ENCODE measurements at places on chromosomes 3 and 15.
A peak's percentile ranks its signal among the peaks of the same experiment; 100 is the strongest.

DNA sequence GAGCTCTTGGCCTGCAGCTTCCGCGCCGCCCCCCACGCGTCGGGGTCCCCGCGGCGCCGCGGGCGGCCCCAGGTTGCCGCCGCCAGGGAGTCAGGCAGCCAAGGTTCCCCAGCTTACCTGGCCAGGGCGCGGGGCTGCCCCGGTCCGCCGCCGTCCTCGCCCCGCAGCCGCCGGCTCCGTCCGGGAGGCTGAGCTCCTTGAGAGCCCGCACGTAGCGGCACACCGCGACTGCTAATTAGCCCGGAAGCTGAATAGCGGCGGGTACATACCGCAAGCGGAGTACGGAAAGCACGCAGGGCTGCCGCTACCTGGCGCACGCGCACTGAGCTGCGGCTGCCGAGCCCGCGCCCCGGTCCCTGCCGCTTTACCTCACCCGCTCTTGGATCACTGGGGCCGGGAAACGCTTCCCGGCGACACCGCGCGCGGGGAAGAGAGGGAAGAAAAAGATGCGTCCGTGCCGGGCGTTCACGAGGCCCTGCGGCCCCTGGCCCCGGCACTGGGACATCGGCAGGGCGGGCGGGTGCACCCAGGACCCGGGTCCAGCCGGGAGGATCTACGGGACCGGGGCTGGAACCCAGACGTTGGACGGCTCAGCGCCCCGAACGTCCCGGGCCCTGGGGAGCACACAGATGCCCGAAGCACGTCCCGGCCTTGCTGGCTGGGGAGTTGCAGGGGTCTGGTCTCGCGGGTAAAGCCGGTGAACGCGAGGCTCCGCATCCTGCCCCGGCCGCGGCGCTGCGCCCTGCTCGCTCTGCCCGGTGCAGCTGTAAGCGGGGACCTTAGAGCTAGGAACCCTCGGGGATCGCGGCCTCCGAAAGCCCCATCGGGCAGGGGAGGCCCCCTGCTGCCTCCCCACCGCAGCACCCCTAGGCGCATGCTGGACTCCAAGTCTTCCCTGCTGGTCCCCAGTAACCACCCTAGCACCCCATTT, at the start of gene GOLGA8B:
GOLGA8B (minus strand) TSS at position 253 of the 931 bp plus-strand sequence. CDS start 47,739 bp downstream, outside the sequence.
- no peak for DNase-seq

DNA sequence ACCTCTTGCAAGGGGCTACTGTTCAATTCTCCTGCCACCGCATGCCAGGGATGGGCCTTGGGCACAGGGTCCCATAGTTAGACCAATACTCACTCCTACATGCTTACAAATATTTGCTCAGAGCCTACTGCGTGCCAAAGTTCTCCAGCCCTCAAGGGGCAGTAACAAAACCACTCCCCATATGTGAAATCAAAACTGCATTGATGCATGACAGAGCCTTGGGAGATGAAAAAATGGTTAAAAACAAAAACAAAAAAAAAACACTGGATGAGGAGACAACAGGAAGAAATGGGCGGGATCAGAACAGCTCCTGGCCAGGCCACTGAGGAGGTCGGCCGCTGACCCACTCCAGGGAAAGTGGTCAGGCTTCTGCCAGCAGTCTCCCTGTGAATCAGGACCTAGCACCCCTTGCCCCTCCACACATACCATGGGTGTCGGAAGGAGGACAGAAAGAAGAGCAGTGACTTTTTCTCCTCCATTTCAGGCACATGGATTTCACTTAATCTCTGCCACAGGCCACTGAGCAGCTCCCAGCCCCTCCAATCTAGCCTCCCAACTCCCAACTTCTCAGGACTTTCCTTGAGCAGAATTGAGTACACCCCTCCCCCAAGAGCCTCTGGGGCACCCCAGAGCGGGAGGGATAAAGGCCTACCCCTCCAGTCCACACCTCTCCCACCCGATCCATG, 2.8 kb downstream of the PLXNB1 start:
- no peak for DNase-seq

- DNase-seq, result no peak
Measured at GRCh38 chr3:149967086-149967685, 3.5 kb downstream of the PFN2 start.

- no peak for DNase-seq
Measured at GRCh38 chr15:23566071-23566554, 639 bp downstream of the MKRN3 start.

GRCh38 chr3:133410191-133410892, 10.5 kb downstream of the BFSP2 start:
- no peak for DNase-seq

DNA sequence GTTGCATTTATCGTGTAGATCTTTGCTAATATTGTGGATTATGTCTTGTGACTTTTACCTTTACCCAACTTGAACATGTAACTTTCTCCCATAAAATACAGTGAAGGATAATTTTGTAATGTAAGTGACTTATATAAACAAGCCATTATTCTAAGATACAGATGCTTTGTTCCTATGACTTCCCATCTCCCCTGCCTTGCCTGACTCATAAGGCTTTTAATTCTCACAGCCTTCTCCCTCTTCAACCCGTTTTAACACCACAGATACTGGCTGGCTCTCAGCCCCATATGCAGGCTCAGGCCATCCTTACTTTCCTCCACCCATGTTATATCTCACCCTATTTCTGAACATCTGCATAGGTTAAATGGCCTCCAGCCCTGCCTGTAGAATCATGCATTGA, 4.1 kb downstream of the CCNDBP1 start:
- no peak for DNase-seq

GRCh38 chr3:170387950-170388349, 30.4 kb downstream of the SKIL start:
- no peak for DNase-seq

DNA sequence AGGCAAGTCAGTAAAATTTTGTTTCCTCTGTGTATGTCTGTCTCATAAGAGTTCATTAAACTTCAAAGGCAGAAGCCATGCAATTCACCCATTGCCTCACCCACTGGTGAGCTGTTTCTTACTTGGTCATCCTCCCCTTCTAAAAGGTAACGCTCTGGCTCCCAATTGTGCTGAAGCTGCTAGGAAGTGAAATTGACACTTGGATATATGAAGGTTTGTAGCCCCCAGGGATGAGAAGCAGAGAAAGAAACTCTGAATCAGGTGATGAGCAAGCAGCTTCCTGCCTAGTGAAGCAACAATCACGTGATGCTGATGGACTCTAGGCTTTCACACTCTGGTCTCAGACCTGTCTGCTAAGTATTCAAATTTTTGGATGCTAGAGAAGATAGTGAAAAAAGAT, 70.7 kb downstream of the CD200R1L start:
- DNase-seq, result no peak

- DNase-seq, result peak; percentile 36
Measured at GRCh38 chr15:67091071-67091979, 25.9 kb downstream of the SMAD3 start.

- no peak for DNase-seq
Measured at GRCh38 chr3:66486202-66486601, 14.6 kb downstream of the LRIG1 start.

DNA sequence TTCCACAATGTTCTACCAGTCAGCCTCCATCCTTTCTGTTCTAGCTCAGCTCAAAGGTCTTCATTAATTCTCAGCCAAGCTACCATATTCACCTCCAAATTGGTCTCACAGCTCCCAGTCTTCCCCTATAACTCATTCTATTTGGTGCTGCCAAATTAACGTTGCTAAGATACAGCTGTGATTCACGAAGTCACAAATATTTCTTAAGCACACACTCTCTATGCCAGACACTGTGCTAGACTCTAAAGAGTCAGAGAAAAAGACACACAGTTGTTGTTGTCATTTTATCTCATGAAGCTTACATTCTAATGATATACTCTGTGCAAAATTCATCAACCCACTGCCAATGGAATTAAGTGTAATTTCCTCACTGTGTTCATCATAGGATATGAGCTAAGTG, 102.8 kb downstream of the FRMD5 start:
- no peak for DNase-seq

GRCh38 chr3:10804183-10804648, 11.8 kb upstream of the SLC6A11 start:
- DNase-seq, result no peak

- DNase-seq, result no peak
Measured at GRCh38 chr15:85871545-85871944, 76.8 kb upstream of the KLHL25 start.

DNA sequence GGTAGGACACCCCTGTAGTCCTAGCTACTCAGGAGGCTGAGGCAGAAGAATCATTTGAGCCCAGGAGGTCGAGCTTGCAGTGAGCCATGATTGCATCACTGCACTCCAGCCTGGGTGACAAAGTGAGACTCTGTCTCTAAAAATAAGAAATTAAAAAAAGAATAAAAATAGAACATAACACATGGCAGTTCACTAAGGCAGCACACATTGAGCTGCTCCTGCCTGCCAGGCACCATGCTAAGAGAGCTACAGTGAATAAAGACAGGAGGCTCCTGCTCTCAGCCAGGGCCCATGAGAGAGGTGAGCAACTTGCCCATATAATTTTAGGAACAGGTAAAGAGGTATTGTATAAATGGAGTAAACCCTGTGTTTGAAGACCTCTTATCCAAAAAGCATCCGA, 54.3 kb downstream of the EBLN2 start:
- no peak for DNase-seq

DNA sequence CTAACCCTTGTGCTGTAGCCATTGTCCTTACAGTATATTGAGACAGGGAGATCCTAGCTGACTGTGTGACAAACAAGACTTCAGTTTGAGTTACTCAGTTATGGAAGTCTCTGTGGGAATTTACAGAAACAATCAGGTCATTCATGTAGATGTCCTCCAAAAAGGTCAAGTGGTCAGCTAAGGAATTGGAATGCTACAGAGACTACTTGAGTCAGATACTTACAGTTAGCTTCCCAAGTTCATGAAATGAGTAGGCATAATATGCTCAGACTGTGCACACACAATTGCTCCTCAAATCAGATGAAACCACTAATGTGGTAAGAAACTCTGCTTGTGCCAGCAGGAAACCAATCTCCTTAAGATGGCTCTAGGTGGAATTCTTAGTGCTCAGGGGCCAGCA, 985.7 kb downstream of the NSUN3 start:
- DNase-seq, result no peak

DNA sequence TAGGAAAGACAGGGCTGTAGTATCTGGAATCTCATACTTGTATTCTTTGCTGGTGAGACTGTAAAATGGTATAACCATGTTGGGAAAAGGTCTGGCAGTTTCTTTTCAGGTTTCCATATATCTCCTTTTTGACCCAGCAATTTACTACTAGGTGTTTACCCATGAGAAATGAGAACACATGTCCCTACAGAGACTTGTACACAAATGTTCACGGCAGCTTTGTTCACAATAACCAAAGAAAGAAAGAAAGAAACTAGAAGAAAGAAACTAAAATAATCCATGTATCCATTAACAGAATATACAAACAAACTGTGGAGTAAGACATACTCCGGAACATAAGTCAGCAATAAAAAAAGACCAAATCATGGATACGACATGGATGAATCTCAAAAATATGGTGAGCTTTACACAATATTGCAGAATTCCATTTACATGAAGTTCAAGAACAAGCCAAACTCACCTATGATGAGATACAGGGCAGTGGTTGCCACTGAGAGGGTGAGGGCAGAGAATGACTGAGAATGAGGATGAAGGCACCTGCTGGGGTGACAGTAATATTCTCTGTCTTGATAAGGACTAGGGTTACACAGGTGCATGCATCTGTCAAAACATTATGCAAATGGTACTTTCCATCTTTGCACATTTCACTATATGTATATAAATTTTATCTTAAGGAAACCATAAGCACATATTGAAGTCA, 2.7 kb downstream of the RFTN1 start:
- DNase-seq, result no peak

DNA sequence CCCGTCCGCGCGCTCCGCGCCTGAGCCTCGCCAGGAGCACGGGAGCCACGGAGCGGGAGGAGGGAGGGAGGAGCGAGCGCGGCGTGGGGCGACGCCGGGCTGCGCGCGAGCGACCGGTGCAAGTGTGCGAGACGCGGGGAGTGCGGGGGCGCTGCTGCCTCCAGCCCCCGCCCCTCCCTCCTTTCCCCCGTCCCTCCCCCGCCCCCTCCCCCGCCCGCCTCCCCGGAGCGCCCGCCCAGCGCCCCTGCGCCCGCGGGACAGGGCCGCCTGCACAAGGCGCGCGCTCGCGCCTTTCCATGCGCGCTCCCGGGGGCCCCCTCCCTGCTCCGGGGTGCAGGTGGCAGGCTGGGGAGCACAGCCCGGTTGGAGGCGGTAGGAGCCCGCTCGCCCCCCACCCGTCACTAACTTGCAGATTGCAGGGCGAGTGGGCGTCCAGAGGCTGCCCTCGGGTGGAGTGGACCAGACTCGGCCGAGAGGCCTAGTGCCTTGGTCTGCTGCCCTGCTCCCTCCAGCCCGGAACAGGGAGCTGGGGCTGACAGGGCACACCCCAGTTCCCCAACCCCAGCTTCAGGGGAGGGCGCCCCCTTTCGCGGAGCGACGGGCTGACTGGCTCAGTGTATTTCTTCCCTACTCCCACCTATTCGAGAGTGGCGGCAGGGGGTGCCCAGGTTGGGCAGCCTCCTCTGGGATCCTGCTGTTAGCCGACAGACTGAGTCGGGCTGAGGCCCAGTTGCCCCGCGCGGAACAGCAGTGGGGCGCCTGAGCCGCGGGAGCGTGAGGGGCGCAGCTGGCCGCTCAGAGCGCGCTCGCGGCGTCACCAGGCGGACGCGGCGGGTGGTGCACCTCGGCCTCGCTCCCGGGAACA, at the start of gene WNT7A:
WNT7A (minus strand) TSS at position 126 of the 865 bp plus-strand sequence. CDS start 255 bp downstream, outside the sequence.
- no peak for DNase-seq

DNA sequence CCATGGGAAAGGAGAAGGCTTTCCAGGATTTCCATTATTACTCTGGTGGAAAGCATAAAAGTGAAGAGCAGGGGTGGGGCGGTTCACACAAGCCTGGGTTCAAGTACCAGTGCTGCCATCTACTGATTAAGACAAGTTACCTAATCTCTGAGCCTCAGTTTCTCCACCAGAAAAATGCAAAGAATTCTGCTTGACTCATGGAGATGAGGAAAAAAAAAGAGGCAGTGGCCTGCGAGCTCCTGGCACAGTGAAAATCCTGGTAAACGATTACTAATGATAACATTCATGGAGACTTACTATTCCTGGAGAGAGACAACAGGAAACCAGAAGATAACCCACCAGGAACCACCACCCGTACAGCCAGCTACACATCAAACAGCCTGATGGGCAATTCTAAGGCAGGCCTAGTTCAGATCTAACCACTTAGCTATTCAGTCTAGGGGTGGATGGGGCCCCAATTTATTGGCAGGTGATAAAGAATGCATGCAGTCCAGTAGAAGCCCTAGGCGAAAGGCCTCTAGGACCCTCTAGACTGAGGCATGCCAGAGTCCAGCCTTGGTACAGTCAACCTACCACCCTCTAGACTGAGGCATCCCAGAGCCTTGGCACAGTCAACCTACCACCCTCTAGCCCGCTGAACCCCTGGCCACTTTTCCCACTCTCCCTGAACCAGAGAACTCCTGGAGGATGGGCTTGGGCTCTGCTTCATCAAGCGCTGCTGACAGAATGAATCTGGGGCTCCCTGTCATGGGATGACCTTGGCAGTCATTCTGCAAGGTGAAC, 2.5 kb downstream of the AMOTL2 start:
- no peak for DNase-seq

DNA sequence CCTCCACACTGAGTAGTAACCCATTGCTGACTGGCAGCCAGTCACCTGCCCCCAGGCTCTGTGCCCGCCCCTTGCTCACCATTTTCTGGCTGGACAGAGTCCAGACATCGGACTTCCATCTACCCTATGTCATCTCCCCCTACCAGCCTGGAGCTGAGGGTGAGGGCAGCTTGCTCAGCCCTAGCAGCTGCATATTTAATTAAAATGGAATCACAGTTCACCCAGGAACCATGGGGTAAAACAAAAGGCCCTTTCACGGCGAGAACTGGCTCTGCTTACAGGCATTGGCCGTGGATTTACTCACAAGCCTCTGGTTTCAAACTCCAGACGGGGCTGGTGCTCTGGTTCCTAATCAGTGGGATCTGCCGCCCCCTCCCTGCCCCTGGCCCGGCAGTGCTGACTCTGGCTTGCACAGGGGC, 94.9 kb upstream of the ATP2B2 start:
- DNase-seq, result no peak
